Inflammatory macrophage (primary cell): ENCODE measurements at places on chromosomes 7 and 10.

GRCh38 chr7:116062666-116063065, 32.1 kb upstream of the TFEC start:
- DNase-seq = no peak

- no peak for DNase-seq
Observed at GRCh38 chr7:154364170-154364569, 312.0 kb downstream of the DPP6 start.

DNA sequence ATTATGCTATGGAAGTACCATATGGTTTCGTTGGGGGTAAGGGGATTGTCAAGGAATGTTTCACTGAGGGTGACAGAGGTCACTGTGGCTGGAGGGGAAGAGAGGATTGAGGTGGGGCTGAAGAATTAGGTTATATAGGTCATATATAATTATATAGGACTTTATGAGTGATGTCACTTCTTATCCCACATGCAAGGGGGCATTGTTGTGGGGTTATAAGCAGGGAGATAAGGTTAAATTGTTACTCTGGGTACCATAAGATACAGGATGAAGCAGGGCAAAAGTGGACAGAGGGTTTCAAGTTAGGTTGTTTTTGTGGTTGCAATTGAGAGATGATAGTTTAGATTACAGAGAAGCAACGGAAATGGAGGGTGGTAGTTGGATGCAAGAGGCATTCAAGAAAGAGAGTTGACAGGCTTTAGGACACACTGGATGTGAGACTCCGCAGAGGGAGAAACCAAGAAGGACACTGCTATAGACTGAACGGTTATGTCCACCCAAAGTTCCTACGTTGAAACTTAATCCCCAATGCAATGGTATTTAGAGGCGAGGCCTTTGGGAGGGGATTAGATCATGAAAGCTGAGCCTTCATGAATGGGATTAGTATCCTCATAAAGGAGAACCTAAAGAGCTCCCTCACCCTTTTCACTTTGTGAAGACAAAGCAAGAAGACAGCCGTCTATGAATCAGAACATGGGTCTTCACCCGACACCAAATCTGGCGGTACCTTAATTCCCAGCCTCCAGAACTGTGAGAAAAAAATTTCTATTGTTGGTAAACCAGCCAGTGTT, 7.0 kb upstream of the PRR15 start:
- DNase-seq = no peak

DNA sequence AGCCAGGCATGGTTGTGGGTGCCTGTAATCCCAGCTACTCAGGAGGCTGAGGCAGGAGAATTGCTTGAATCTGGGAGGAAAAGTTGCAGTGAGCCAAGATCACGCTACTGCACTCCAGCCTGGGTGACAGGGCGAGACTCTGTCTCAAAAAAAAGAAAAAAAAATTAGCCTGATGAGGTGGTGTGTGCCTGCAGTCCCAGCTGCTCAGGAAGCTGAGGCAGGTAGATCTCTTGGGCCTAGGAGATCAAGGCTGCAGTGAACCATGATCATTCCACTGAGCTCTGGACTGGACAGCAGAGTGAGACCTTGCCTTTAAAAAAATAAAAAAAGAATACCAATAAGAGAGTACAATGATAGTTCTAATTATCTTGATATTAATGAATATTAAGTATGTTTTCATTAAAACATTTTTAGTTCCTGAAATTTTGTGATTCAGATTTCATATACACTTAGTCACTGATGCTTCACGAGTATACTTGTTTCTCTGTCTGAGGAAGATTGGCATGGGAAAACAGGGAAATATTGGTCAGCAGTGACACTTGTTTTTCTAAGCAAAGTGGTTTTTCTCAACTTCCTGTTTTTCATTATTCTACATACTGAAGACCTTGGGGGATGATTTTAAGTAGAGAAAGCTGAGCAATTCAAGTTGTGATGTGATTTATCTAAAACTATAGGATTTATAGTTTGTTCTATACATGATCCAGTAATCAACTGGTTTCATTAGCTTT, 76.8 kb downstream of the ADK start:
- DNase-seq = peak; percentile 91

- no peak for DNase-seq
Observed at GRCh38 chr7:121545418-121545817, 149.3 kb upstream of the FAM3C start.

- no peak for DNase-seq
Observed at GRCh38 chr7:107913851-107914250, 22.9 kb downstream of the DLD start.

GRCh38 chr10:29136411-29136810, 152.5 kb upstream of the LYZL1 start:
- no peak for DNase-seq

DNA sequence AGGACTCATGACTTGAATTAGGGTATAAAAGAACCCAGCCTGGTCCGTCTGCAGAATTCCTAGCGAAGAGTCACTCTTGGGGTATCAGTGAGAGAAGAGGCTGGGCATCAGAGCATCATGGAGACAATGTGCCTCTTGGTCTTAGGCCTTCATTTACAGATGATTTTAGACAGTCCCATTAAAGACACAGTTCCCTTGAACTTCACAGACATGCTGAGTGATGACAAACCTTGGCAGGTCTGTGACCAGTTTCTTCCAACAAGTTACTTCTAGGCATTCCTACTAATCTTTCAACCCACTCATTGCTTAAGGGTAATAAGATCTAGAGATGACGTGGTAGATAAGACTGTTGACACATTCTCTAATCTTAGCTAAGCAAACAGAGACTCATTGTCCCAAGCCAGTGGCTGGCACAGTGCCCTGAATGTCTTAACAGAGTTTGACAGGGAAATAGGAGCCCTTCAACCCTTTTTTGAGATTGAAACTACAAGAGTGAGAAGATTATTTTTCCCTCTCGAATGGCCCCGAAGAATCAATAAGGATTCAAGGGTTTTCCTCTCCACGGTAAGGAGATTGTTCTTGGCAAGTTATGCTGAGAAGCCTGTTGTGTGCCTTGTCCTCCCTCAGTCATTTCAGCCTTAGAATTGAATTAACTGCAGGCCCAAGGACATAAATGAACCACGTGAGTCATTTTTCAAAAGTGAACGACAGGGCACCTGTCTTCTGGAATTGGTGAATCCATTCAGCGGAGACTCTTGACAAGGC, 281.1 kb downstream of the CCDC3 start:
- peak; percentile 16 for DNase-seq

DNA sequence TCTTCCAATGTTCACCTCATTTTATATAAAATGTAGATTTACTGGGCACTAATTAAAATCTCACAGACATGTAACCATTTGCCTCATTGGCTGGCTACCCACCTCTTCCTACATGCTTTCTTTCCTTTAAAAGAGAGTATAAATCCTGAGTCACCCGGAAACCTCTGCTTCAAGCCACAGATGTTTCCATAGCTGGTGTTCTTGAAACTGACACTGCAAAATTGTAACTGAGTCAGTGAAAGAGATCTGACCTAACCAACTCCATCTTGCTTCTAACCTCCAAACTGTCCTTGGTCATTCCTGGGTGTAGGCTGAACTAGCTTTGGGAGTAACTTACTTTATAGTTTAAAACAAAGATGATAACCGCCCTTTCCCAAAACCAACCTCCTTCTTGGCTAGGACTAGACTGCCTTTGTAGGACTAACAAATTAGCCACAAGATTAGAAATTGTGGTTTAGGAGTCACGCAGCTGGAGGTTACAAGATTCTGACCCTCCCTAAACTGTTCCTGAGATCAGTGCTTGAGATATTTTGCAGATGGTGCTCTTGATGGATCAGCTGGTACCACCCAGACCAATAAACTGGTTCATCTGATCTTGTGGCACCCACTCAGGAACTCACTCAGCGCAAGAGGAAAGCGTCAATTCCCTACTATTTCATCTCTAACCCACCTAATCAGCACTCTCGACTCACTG, 33.5 kb downstream of the SVOPL start:
- DNase-seq = no peak

DNA sequence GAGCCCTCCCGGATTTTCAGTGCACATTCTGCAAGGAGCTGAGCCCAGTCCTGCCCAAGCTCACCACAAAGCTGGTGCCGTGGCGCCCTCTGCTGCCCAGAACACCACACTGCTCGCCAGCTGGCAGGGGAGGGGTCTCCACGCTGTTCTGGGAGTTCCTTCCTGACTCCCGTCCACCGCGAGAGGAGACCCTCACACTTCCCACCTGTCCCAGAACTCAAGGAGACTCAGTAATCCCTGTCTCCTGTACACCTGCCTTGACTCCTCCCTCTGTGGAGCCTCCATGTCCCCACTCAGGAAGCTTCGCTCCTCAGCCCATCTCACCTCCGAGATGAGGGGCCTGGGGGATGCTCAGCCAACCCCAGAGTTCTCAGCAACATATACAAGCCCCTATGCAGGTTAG, 11.3 kb downstream of the C10orf105 start:
- DNase-seq = peak; percentile 49

- no peak for DNase-seq
Observed at GRCh38 chr10:126639084-126639483, 31.4 kb downstream of the C10orf90 start.

- DNase-seq = no peak
Observed at GRCh38 chr7:27143950-27144780, 684 bp upstream of the HOXA5 start.

GRCh38 chr10:10872764-10873163, 144.9 kb upstream of the CELF2 start:
- DNase-seq = no peak

DNA sequence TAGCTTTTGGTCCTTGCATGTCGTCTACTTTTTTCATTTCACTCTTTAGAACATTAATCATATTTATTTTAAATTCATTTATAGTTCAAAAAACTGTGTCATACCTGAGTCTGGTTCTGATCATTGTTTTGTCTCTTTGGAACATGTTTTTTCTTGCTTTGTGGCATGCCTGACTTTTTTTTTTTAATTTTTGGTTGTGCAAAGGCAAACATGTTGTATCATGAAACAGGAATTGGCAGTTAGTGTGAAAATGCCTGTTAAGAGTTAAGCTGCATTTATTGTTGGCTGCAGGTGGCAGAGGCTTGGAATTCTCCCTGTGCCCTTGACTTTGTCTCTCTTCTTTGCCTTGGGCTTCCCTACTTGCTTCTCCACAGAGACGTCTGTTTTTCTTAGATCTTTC, 525.0 kb upstream of the ADARB2 start:
- DNase-seq = no peak

- no peak for DNase-seq
Observed at GRCh38 chr7:142194201-142194600, 63.7 kb downstream of the PRSS58 start.

GRCh38 chr7:98276241-98276761, 5.2 kb upstream of the BRI3 start:
- DNase-seq = peak; percentile 86

DNA sequence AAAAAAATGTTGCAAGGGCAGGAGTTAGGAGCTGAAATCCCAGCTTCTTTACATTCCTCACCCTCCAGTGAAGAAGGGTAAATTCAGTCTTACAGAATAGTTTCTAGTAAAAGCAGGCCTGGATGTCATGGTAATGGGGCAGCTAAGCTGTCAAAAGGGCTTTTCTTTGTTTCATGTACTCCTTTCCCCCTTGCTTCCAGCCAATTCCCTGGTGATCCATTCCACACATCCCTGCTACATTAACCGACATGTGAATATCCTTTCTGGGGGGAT, 36.0 kb downstream of the RHEB start:
- no peak for DNase-seq

- DNase-seq = no peak
Observed at GRCh38 chr10:128657548-128657947, 531.3 kb upstream of the MKI67 start.

GRCh38 chr10:63699785-63700613, 178.8 kb downstream of the REEP3 start:
- peak; percentile 38 for DNase-seq

- DNase-seq = peak; percentile 21
Observed at GRCh38 chr7:80288175-80289122, 153.8 kb downstream of the GNAI1 start.
